Activated T-helper 1 cell treated with anti-CD3 and anti-CD28 coated beads, Interleukin-2, amount 50 U/mL, for 16 hours (primary cell): ENCODE measurements at places on chromosomes 12 and 14.

DNA sequence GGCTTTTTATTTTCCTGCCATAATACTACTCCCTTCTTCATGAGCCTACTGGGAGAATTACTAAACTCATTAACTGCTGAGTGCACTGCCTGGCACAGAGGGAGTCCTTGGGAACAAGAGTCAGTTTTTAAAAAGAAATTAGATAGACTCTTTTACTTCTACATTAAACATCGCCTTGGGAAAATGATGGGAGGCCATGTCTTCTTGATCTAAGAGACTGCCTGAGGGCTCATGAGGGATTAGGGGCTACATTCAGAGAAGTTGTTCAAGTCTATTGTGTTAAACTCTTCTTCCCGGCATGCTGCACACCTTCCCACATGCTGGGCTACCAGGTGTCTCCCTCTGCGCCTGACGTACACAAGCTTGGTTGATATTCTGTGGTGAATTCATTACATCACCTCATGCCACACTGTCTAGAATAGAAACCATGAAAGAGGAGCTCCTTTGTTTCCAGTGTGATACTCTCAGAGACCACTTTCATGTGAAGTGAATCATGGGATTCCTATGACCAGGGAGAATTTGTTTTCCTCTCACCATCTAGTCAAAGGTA lies 1422.3 kb downstream of the AACS start:
- no peak for DNase-seq

DNA sequence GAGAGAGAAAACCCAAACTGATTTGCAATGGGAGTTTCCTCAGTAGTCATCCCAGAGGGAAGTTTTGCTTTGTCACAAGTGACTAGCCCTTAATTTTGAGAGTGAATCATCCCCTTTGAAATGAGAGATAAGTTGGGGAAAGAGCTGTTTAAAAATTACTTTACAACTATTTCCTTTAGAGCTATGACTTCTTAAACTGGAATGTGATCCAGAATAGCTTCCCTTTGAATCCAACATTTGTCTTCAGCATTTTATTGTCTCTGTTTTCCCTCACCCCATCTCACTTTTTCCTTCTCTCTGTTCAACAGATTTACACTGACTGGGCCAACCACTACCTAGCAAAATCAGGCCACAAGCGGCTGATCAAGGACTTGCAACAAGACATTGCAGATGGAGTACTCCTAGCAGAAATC lies 109.3 kb downstream of the NAV3 start:
- DNase-seq, result no peak

GRCh38 chr14:105322791-105323556 lies 8.4 kb downstream of the PACS2 start:
- no peak for DNase-seq

DNA sequence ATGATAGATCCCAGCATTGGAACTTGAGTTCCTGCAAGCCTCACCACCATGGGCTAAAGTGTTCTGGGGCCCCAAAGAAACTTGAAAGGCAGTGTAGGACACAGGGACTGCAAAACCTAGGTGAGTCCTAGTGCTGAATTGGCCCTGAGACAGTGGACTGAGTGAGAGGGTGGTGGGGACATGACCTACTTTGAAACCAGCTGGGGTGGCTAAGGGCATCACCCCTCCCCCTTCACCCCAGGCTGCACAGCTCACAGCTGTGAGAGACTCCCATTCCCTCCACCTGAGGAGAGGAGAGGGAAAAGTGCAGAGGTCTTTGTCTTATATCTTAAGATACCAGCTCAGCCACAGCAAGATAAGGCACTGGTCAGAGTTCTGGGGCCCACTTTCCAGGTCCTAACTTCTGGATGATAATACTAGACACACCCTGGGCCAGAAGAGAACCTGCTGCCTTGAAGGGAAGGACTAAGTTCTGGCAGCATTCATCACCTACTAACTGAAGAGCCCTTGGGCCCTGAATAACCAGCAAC lies 62.5 kb downstream of the MAPKAPK5 start:
- DNase-seq, result no peak

DNA sequence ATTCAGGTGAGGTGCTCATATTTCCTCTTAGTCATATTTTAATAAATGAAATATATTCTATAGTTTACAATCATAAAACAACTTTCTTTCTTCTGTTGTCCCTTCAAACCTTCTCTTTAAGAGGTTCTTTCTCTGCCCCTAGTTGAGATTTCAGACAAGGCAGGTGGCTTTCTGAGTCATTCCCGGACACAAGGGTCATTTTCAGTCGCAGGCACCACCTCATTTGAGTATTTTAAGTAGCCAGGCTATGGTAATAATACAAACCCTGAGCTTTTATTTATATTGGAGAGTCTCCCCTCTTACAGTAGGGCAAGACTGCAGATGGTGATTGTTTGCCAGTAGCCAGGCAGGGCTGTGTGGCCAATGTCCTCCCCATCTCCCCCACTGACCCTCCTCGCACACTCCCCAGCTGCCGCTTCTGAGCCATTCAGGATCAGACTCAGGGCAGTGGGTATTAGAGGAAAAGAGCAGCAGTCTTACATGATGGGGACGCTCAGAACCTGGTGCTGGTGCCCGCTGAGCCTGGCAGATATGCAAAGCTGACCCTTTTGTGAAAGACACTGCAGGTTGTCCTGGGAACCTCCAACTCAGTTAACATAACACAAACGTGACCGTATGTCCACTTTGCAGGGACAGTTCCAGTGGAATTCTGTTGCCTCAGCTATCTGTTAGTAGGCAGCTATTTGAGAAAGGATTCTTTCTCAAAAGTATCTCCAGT lies 101.1 kb upstream of the BCL2L14 start:
- no peak for DNase-seq

DNA sequence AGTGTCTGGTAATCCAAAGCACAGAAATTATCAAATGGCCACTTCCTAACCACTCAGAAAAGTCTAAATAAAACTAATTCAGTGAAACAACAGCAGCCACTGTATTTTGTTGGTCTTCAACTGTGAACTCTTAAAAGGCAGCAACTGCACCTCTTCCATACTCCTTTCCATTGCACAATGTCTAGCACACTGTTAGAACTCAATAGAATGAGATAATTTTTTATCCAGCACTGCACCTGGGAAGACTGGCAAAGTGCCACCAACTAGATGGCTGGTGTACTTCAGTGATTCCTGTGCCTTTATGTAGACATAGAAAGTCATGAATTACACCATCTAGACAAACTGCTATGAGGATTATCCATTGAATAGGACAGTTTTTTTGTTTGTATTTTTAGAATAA lies 26.2 kb downstream of the LGR5 start:
- DNase-seq, result no peak

DNA sequence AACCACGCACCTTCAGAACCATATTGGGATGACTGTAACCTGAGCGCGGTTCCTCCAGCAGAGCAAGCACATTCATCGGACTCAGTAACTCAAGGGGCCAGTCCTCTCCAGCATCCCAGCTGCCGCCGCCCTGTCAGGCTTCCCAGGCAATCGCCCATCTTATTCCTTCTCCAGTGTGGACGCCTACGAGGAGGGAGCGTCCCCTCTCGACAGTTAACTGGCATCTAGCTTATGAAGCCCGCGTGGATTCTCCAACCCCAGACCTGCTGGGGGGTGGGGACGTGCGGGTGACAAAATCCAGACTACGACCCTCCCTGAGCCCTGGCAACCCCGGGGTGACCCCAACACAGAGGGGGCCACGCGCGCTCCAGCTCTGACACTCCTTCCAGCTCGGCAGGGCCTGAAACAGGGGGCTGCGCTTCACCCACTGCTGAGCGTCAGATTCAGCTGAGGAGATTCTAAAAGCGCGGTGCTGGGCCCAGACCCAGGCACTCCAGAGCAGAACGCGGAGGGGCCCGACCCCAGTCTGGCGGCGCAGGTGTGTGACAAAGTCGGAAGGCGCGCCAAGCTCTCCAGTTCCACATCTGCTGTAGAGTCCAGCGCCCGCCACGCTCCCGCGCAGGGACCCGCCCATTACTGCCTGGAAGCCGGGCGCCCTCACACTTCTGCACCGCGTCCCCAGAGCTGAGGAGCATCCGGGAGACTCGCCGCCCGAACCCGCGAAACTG lies 43.9 kb upstream of the ESR2 start:
- DNase-seq, result no peak

- DNase-seq, result no peak
Measured at GRCh38 chr12:110224379-110225304, 56.4 kb upstream of the ATP2A2 start.

DNA sequence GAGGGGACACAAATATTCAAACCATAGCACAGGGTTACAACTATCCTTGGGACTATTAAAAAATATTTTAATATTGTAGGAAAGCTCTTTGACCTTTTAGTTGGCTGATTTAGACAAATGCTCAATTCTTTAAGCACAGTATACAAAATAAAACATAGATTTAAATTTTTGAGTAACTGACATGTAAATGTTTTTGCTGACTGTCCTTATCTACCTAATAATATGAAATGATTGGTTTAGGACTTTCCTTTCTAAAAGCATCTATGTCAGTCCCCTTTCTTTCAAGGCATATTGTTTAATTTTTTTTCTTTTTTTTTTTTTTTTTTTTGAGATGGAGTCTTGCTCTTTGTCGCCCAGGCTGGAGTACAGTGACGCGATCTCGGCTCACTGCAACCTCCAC lies 16.5 kb upstream of the OR6J1 start:
- no peak for DNase-seq

- no peak for DNase-seq
Measured at GRCh38 chr12:114933428-114934160, 249.6 kb upstream of the TBX3 start.

GRCh38 chr12:1880153-1880845 lies 38.2 kb downstream of the CACNA2D4 start:
- no peak for DNase-seq
